ENCODE measurements at places on chromosomes 5 and 9.

- DNase-seq = no peak
These were observed at the start of gene FABP6 for GRCh38 chr5:160229190-160229742. TSS of gene FABP6 (plus strand) at chr5:160229506. CDS start at chr5:160229558, 52 bp downstream.

GRCh38 chr5:150662731-150663516 is 1.9 kb downstream of the MYOZ3 start:
- DNase-seq = no peak

- DNase-seq = no peak
These were observed 78.1 kb downstream of the MED27 start for GRCh38 chr9:132001567-132001966.

- DNase-seq = no peak
These were observed 33.5 kb upstream of the HTR4 start for GRCh38 chr5:148687871-148688270.

DNA sequence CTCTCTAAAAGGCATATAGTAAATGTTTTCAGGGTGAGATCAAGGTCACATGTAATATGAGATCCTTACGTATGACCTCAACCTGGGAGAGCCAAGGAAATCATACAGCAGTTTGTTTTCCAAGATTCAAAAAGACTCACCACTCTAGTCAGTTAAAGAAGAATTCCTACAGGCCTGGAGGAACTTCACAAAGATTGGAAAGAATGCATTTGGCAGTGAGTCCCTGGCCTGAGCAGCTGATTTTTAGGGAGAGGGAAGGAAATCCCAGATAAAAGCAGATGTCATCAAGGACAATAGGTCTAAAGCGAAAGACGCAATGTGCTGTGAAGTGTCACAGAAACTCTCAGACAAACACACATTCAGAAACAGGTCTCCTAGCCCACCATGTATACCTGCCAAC is 424.0 kb upstream of the ZNF462 start:
- no peak for DNase-seq

DNA sequence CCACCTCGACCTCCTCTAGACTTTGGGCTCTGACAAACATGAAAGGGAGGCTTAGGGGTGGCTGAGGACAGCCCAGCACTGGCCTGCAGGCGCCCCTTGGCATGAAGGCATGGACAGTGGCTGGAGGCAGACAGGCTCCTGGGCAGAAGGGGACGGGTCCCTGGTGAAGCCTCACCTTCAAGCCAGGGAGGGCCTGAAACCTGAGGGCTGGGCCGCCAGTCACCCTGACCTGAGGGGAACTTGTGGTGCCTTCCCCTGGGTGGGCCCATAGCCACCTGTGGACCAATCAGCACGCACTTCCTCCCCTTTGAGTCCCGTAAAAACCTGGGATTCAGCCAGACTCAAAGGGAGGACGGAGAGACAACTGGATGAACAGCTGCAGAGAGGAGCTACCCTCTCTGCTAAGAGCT is 90.4 kb upstream of the PUM3 start:
- no peak for DNase-seq

- DNase-seq = no peak
These were observed 120.4 kb downstream of the SPATA31D1 start for GRCh38 chr9:82108941-82109340.

DNA sequence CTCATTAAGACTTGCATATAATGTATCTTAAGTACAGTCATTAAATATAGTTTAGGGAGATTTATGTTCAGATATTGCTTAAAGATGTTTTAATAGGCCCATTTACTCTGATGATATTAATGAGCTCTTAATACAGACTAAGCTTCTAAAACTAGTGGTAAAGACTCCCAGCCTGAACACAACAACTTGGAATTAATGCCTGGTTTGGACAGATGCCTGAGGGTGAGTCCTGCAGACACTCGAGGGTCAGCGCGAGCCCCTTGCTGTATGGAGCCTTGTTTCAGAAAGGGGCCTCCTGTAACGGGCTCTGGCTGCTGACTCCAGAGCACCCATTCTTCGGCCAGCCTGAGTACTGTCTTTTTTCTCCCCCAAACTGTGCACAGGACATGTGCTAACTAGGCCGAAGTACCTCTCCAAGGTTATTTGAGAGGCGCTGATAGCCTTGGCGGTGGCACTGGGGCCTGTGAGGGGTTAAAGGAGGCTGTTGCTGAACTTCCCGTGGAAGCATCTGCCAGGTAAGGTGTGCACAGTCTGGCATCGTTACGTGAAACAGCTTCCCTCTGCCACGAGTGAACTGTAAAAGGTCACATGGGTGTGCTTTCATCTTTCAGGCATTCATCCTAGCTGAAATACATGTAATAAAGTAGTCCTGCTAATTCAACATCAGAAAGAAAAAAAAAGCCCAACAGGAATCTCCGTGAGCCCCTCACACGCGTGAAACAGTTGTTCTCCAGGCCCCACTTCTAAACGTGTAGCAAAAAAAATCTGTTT is 113.4 kb downstream of the MVB12B start:
- DNase-seq = no peak

GRCh38 chr9:22160221-22160620 is 151.1 kb upstream of the CDKN2B start:
- no peak for DNase-seq

- no peak for DNase-seq
These were observed 1.3 kb downstream of the SHC3 start for GRCh38 chr9:89177012-89177943.

DNA sequence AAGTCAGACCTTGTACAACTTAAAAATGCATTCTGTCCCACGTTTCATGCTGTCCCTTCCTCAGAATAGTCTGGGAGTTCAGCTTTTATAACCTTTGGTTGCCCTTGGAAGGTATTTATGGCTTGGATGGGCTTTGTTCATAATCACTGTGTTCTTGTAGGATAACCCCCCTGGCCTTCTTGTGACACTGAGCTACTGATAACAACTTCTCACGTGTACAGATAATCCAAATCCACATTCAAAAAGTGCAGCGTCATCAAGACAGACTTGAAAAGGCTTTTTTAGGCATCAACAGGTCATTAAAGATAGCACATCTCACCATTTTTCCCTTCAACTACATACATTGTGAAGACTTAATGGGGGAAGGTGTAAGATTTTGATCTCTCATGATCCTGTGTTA is 42.0 kb downstream of the SLC1A3 start:
- DNase-seq = no peak

DNA sequence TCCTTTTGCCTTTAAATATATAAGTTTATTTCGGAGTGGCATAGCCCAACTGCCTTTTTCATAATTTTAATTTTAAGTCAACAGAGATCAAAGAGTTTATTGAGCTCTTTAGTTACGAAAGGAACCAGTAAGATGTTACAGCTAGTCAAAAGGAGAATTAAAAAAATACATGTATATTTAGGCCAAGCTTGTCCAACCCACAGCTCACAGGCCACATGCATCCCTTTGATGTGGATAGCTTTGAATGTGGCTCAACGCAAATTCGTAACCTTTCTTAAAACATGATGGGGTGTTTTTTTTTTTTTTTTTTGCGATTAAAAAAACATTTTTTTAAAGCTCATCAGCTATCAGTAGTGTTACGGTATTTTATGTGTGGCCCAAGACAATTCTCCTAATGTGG is 50.2 kb upstream of the IL31RA start:
- peak; percentile 75 for DNase-seq

DNA sequence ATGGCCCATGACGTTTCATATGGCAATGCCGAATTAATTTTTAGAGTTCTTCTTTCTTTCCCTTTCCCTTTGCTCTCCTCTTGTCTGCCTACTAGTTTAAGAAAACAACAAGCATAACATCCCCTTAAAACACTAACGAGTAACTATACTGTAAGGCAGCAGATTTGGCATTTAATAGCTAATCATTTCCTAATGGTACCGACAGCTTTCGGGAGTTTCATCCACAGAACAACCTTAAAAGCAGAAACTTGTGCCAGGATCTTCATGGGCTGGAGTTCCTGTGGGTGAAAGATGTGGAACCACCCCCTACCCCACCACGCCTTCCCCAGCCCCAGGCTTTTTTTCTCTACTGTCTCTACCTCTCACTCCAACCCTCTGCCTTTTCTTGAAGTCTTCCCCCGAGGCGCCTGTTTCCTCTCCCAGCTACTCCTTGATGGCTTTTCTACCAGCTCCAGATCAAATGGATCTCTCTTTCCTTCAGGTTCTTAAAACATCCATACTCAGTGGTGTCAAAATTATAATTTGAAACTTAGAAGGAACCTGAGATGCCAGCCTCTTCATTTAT is 319.5 kb downstream of the PIK3R1 start:
- DNase-seq = no peak

DNA sequence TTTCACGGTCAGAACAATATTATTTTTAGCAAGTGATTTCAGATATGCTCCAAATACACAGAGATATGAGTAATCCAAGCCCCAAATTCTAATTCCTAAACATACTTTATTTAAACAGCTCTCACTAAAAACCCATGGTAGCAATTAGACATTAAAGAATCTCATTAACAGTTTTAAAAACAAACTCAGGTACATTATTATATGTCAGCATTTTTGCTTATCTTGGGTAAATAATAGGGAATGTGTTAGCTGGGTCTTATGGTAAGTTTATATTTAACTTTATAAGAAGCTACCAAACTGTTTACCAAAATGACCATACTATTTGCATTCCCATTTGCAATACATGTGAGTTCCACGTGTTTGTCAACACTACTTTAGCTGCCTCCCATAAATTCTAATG is 511.1 kb downstream of the HTR1A start:
- no peak for DNase-seq

DNA sequence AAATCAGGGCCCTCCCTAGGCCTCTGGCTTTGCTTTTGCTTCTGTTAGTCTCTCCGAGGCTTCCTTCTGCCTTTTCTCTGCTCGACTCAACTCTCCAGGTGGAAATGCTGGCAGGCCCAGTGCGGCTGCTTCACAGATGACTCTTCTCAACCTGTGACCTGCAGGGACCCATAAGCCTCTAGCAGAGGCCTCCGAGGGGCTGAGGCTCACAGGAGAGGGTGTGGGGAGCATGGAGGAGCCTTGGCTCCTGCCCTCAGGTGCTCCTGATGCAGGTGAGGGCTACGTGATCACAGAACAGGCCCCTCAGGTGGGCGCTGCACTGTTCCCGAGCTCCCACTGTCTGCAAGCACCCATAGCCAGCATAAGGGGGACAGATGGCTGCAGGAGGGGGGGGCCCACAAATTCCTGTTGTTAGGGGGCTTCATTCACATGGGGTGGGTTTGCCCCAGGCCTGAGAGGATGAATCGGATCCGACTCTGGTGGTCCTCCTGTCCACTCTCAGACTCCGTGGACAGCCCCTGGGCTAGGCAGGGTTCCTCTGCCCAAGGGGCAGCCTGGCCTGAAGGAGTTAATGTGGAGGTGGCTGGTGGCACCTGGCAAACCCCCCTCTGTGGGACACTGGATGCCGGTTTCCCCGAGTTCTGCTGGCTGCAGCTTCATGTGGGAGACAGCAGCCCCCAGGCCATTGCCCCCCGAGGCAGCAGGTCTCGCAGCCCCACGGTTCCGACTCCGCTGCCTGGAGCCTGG is 10.9 kb upstream of the FCN2 start:
- no peak for DNase-seq

DNA sequence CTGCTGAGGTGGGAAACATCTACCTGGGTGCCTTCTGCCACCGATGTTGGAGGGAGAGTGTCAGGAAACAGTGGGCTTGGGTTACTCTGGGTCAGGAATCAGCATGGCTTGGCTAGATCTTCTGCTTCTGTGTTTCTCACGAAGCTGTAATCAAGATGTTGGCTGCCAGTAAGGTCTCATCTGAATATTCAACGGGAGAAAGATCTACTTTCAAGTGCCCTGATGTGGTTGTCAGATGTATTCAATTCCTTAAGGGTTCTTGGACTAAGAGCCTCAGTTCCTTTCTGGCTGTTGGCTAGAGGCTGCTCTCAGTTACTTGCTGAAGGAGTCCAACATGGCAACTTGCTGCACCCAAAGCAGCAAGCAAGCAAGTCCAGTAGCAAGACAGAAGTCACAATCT is 41.9 kb upstream of the STOM start:
- no peak for DNase-seq

GRCh38 chr9:16032799-16033198 is 480.0 kb downstream of the CCDC171 start:
- DNase-seq = peak; percentile 22

DNA sequence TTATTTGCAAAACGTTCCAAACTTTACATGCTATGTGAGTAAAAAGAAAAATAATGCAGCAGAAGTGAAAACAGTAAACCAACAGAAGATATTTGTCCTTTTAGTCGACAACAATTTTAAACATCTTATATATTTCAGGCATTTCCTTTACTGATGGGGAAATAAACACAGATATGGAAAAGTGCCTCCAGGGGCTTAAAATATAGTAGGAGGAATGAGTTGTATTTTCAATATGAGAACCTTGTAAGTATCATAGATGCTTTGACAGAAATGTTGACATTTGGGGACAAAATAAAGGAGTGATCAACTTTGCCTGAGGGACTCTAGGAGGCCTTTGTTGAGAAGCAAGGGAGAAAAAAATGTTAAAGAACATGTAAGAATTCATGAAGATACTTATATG is 1043.5 kb downstream of the CDH12 start:
- DNase-seq = no peak

GRCh38 chr9:134971196-134971595 is 53.5 kb upstream of the FCN1 start:
- no peak for DNase-seq

DNA sequence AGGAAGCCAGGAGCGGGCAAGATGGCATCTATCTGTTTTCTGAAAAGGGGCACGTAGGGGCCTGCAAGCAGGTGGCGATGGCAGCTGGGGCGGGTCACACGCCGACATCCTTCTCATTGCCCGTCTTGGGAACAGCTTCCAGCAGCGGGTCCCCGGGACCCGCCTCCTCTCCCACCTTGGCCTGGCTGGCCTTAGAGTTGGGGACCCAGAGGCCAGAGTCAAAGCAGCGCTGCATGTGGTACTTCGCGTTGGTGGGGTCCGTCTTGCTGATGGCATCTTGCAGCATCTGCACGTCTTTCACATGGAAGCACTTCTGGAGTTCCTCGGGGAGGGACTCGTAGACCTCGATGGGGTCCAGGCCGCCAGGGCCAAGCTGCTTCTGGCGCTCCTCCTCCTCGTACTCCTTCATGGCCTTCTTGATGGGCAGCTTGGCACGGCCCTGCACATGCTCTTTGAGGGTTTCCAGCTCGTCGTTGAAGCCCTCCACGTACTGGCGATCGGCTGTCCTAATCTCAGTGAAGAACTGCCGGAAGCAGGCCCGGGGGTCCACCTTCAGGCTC is 127.6 kb upstream of the CLINT1 start:
- DNase-seq = no peak

DNA sequence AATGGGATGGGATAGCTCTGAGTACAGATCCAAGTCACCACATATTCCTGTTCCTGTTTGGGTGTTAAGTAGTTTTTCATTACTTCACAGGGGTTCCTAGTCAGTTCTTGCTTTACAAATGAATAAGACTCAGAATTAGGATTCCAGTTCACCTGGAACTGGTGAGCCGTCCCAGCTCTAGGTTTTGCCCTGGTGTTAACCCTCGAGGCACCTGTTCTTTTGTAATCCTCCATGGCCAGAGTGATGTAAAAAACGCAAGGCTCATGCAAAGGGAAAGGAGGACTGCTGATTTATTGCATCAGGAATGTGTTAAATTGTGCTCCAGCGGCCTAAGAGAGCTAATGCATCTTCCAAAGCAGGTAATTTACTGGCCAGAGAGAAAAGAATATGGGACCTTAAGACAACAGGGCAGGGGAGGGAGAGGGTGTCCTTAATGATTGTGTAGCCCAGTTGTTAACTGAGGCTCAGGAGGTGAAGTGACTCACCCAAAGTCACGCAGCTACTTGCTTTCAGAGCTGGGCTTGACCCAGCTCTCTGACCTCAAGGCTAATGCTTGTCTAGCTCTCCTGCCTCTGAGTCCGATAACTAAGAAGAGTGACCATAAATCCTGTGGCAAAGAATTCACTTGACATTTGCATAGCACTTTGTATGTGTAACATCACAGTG is 70.5 kb downstream of the DMRT2 start:
- DNase-seq = no peak

Data from SW480 (cell line).